ENCODE measurements at places on chromosomes 4 and X.

DNA sequence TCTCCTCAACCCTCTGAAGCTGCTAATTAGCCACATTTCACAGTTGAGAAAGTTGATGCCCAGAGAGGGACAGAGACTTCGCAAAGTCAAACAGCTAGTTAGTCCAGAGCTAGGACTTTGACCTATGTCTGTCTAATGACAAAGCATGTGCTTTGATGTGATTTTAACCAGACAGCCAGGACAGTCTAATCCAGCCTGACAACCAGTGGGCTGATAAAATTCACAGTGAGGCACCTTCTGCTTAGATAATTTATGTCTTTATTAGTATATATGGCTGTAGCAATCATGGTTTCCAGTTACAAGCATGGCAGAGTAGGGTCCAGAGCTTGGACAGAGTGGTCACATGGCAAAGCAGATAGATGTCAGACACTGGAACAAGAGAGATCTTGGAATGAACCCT is 133.6 kb upstream of the C1QTNF7 start:
- DNase-seq, result no peak

- no peak for DNase-seq
Measured at GRCh38 chr4:133403913-133404312, 254.8 kb downstream of the PCDH10 start.

DNA sequence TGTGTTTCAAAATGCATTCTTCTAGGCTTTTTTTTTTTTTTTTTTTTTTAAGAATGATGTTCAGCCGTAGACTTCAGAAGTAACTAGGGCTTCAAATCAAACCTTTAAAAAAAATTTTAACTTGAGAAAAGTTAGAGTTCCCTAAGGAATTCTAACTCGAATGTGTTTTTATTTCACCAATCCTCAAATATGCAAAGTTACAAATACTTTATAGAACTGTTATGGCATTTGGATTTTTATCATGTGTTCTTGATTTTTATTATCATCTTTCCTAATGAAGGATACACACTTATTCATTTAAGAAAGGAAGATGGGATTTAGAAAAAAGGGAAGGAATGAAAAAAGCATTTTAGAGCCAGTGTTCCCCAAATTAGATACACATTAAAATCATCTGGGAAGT is 200.6 kb upstream of the LDB2 start:
- DNase-seq, result no peak

GRCh38 chrX:74526764-74527163 is 87.7 kb downstream of the RLIM start:
- DNase-seq, result no peak

- DNase-seq, result no peak
Measured at GRCh38 chr4:110619463-110620247, 3.2 kb downstream of the PITX2 start.

DNA sequence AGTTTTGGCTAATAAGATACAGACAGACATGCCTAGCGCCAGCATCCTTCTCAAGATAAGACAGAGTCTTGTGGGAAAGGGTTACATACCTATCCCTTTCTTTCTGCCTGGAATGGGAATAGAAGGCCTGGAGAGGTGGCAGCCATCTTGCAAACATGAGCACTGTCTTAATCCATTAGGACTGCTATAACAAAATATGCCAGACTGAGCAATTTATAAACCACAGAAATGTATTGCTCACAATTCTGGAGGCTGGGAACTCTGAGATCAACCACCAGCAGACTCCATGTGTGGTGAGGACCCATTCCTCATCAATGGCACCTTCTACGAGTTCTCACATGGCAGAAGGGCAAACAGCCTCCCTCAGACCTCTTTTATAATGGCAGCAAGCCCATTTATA is 26.5 kb upstream of the NEIL3 start:
- DNase-seq, result no peak

DNA sequence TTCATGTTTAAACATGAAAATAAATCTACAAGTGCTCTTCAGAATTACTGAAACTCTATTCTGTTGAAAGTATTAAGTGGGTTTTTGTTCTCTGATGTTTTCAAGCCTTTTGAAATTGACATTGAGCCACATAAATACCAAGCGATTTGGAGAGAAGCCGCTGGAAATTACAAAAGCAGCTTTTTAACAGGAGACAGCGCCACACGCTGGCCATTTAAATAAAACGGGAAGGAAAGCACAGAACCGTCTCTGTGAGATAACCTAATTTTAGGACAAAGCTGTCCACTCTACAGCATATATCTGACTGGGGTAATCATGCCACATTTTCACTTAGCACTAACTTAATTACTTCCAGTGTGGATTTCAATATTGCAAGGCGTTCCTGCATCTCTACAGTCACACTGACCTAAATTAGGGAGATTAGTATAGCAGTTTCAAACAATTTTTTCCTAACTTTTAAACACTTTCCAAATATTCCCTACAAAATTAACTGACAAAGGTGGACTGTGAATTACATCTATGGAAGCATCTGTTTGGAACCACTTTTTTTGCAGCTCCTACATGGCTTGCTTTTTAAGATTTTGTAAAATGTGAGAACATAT is 6.8 kb upstream of the ANOS1 start:
- no peak for DNase-seq

- no peak for DNase-seq
Measured at GRCh38 chr4:10275696-10276095, 159.1 kb upstream of the WDR1 start.

GRCh38 chr4:165838575-165838974 is 34.5 kb upstream of the TLL1 start:
- no peak for DNase-seq
